NK-92 treated with Interleukin-12 subunit alpha and Interleukin-12 subunit beta, amount 100 ng/mL, for 24 hours (cell line): ENCODE measurements at places on chromosomes 3 and 15.

DNA sequence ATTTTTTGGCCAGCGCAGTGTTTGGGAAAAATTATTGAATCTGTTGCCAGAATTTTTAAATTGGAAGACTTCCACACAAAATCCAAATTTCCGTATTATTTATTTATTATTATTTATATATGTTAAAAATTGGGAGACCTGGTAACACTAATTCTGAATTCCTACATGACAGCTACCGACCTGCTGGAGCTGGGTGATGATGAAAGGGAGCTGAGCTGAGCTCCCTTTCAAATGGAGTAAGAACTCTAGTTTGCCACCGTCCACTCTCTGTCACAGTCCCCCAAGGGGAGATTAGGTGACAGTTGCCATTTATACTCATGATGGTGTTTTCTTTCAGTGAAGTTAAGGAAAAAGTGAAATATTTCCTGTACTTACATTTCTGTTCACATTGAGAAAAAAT is 1.4 kb downstream of the CRTC3 start:
- DNase-seq, result no peak

GRCh38 chr3:113620091-113620490 is 76.4 kb downstream of the USF3 start:
- DNase-seq, result no peak

DNA sequence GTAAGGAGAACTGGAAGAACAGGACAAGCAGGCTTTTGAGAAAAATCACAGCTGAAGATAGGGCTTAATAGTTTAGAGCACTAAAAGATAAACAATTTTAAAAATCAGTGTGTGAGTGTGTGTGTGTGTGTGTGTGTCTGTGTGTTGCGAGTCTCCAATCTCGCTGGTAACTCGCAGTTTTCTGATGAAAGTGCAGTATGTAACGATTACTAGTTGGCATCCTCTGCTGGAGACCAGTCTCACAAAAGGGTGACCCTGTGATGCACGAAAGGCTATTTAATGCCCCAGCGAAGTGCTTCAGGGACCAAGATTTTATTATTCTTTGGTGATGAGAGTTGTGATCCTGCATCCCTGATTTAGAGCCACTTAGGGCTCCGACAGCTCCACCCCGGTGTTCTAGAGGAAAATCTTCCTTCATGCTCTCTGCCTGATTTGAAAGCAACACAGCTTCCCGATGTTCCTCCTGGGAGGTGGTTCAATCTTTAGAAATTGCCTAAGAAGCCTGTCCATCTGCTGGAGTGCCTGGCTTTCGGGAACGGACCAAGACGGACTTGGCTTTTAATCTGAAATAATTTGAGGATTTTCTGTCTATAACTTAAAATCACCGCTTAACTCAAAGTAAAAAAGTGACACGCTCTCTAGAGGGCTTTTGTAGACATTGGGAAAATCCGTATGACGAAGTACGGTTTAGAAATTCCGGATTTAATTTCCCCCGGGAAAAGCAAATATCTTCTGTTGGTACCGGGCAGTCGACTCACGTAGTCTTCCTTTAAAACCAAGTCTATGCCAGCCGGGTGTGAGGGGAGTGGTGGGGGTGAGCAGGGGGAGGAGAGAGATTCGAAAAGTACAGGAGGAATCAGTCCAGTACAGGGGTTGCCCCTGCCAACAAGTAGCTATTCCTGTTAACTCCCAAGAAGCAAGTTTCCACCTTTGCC is 1.1 kb upstream of the ALCAM start:
- DNase-seq, result no peak

- no peak for DNase-seq
Measured at GRCh38 chr15:65081758-65082157, 5.2 kb downstream of the KBTBD13 start.

DNA sequence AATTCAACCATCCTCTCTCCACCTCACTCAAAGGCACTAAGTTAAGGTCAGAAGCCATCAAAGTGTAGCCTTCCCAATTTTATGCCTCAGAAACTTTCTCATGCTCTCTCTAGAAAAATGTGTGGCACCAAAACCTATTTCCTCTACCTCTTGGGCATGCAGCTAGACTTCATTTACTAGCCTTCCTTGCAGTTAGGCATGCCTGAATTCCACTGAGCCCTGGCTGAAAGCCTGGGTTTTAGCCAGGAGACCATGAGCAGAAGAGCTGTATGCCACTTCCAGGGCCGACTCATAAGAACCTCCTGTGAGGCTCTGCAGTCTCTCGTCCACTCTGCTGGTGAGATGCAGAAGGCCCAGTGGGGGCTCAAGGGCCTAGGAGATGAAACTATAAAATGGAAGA is 145.0 kb downstream of the MYLK start:
- no peak for DNase-seq

DNA sequence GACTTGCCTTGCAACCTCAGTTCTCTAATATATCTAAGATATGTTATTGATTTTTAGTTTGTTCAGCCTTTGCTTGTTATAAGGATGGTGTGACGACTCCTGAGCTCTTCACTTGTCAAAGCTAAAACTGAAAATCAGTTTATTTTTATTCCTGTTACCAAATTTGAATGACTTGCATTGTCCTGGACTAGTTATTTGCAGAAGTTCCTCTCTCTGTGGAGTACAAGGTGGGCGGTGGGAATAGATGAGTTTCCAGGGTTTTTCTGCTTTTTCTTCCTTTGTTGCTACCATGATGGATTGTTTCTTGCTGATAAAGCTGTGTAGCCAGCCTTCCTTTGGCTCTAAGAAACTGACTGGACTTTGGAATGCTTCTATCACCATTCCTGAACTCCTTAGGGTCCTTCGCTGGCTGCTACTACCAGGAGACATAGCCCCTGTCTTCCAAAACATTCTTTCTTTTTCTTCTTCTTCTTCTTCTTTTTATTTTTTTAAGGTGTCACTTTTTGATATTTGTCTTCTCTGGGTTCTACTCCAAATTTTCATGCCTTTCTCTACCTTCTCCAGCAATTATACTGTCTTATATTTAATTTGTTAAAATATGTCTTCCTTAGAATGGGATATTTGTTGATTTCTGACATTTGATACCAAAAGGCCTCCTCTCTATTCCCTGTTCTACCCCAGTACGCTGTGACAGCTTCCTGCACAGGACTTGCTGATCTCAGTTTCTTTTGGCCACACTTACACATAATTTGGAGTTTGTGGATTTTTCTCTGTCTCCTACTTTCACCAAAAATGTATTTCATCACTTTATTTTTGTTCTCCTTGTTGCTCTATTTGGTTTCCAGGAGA is 145.1 kb upstream of the THRB start:
- no peak for DNase-seq

- no peak for DNase-seq
Measured at GRCh38 chr15:51051776-51052175, 42.9 kb downstream of the TNFAIP8L3 start.

- DNase-seq, result no peak
Measured at GRCh38 chr3:38343797-38344594, 2.6 kb upstream of the XYLB start.

DNA sequence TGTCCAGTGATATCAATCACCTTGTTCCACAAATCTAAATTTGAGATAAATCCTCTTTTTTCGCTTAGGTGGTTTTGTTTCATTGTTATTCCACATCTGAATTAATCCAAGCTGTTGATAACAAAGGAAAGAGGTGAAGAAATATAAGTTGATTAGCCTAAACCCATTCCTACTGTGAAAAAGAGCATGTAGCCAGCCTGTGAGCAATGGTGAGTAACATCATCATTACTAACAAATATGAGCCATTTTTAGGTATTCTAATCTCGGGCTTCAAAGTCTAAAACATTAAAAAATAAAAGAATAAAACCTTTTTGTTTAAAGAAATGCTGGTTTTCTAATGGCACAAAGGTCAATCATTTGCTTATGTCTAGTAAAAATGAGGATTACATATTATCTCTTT is 52.1 kb upstream of the P3H2 start:
- no peak for DNase-seq

GRCh38 chr3:151612115-151612514 is 121.6 kb upstream of the AADACL2 start:
- DNase-seq, result no peak

DNA sequence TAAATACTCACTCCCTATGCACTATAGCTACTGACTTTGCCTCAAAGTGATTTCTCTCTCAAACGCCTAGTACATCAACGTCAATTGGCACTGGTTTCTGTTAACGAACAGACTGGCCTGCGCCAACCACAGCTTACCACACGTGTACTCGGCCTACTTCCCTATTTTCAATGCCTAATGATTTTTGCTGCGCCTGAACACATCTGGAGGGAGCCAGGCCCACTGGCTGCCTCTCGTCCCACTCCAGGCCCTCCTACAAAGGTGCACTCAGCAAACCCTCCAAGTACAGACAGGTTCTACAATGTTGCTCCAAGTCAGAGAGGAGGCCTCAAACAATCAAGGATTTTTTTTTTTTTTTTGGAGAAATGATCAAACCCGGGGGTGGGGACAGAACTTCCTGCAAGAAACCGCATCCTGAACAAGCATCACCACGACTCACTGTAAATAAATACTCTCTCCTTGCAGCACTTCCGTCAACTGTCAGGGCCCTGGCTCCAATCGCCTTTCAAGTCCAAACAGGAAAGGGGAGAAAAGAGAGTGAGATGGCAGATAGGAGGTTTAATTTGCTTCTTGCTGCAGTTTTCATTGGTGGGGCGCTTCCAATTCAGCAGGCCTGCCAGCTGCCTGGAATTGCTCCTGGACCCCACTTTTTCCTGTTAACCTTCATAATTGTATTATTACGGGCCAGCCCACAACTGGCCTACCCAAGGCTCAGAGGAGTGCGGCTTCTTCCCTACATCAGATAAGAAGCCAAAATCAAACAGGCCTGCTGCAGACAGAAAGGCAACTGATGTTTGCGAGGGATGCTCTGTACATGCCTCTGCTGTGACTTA is 139.3 kb downstream of the FOXP1 start:
- DNase-seq, result no peak

GRCh38 chr3:71930056-71930991 is 145.4 kb upstream of the PROK2 start:
- no peak for DNase-seq

GRCh38 chr15:62969442-62970089 is 73.0 kb upstream of the TPM1 start:
- DNase-seq, result no peak

DNA sequence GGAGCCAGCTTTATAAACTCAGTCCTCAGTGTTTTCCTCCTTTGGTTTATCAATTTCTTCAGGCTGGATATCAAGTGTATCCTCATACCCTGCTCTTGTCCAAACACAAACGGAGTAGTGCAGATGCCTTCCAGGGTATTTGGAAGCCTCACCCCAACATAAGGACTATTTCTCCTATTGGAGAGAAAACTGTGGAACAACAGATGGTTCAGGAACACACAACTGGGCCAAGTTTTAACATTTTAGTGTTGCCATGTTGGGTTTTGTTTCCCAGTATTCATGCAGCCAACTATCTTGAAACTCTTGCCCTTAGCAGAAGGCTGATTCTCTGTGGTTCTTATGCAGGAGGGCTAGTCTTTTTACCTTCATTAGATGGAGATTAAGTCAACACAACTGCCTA is 398.1 kb downstream of the GABRB3 start:
- DNase-seq, result no peak

- DNase-seq, result no peak
Measured at GRCh38 chr3:102225407-102226132, 209.2 kb upstream of the ZPLD1 start.

DNA sequence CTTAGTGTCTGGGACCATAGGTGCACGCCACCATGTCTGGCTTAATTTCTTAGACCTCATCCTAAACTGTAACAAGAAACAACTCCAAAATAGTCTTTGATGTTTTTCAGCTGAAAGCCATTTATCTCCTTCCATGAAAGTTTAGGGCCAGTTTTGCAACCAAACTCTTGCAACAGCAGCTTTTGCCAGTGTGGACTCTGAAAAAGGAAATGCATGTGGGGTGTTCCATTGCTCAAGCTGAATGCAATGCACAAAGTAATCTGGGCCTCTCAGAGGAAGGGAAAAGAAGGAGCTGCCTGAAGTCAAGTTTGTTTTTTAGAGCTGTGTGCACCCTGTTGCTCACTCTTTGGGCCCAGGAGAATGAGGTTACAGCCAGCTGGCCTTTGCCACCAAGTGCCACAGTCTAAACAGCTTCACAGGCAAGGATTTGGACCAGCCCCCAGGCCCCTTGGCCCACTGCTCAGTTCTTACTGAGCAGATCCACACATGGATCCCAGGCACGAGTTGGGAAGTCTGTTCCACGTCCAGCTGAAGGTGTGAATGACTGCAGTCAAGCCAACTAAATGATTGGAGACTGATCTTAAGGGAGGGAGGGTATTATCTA is 212.3 kb upstream of the LRRFIP2 start:
- no peak for DNase-seq

GRCh38 chr15:90774731-90775514 is 57.8 kb downstream of the BLM start:
- no peak for DNase-seq

DNA sequence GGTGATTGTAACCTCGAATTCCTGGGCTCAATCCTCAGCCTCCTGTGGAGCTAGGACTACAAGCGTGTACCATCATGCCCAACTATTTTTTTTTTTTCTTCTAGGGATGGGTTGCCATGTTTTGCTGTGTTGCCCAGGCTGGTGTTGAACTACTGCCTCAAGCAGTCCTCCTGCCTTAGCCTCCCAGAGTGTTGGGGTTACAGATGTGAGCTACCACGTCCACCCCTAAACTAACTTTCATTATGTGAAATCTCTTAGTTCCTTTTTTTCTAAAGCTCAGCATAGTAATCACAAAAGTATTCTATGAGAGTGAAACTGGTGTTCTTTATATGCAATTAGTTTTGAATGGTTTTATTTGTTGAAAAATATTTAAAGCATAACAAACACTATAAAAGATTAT is 92.1 kb downstream of the XRN1 start:
- DNase-seq, result no peak
